ENCODE measurements at places on chromosomes 1 and 21. TPM values are rescaled to one million over a fixed set of nuclear protein-coding genes. Genes with fewer than 3 reads are reported as not detected.

GRCh38 chr21:30146558-30147282 is 19.9 kb downstream of the CLDN17 start:
- no peaks in the 10 kb centered on the region for H3K4me1 ChIP-seq
- no peak for DNase-seq
- no peaks in the 10 kb centered on the region for H3K27me3 ChIP-seq
- H3K27ac ChIP-seq = no peak overlapping the region
- no peak overlapping the region for H3K4me3 ChIP-seq
- H3K36me3 ChIP-seq = no peaks in the 10 kb centered on the region

DNA sequence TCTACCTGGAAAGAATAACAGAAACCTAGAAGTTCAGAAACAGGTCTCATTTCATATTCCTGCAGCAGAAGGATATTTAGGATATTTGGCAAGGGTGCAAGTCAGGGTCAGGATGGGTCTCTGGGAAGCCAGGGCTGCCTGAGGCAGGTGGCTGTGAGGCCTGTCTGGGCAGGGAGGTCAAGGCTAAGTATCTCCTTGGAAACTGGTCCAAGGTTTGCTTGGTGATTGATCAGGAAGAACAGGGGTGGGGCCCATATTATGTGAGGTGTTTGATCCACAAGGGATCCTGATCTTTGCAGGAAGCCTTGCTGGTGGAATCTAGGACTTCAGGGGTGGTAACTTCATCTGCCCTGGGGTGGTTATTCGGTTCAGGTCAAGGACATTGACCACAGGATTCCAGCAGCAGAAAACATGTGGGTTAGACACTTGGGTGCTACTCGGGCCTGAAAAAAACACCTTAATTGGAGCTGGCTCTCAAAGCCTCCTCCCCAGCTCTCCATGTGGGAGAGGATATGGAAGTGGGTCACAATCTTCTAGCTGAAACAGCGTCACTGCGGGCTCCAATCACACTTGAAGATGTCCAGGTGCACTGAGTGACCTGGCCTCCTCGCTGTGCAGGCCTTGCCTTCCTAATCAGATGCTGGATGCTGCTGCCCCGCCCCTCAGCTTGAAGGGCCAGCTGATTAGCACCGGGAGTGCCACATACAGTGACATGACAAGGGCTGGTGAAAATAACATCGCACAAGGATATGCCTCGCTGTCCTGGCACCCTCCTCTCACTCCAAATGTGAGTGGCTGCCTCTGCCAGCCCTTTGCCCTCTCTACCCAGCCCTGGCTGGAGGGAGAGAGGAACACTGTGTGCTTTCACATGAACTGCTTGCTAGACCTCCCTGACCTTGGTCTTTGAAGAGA is 8.7 kb downstream of the CTNNBIP1 start:
- peaks cover 27% of the 10 kb centered on the region for H3K4me1 ChIP-seq
- DNase-seq = no peak
- peak overlapping the region; percentile 66 for H3K27ac ChIP-seq
- no peak overlapping the region for H3K4me3 ChIP-seq
- H3K36me3 ChIP-seq = no peaks in the 10 kb centered on the region

DNA sequence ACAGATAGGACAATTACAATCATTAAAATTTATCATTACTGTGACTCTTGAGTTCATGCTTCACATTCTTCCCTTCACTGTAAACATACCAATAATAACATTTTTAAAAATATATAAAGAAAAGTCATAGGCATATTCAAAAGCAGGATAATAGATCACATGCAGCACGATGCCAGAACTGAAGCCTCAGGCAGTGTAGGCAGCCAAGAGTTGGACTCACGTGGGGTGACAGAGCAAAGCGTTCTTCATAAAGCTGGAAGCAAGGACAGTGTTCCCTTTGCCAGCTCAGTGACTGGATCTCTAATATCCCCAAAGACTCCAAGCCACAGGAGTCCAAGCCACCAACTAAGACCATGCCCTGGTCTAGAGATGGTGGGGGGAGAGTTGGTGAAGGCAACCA is 77.7 kb downstream of the ODF2L start:
- DNase-seq = no peak
- H3K27me3 ChIP-seq = no peaks in the 10 kb centered on the region
- no peak overlapping the region for H3K4me3 ChIP-seq
- H3K4me1 ChIP-seq = no peaks in the 10 kb centered on the region
- no peaks in the 10 kb centered on the region for H3K36me3 ChIP-seq

DNA sequence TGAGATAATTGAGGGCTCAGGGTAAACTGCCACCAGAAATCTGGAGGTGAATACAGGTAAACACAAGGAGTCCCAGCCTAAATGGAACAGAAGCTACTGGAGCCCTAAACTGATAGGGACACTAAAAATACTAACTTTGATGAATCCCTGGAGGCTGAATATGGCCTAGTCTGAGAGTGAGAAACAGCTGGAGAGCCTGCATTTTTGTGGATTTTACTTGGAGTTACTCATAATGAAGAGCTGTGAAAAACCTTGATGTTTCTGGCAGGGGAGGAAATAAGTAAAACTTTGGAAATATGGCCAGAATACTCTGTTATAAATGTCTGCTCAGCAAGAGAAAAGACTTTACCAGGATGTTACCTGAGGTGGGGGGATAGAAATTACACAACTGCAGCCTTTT is 164.4 kb downstream of the LIPI start:
- no peaks in the 10 kb centered on the region for H3K4me1 ChIP-seq
- no peak overlapping the region for H3K27ac ChIP-seq
- H3K27me3 ChIP-seq = no peaks in the 10 kb centered on the region

DNA sequence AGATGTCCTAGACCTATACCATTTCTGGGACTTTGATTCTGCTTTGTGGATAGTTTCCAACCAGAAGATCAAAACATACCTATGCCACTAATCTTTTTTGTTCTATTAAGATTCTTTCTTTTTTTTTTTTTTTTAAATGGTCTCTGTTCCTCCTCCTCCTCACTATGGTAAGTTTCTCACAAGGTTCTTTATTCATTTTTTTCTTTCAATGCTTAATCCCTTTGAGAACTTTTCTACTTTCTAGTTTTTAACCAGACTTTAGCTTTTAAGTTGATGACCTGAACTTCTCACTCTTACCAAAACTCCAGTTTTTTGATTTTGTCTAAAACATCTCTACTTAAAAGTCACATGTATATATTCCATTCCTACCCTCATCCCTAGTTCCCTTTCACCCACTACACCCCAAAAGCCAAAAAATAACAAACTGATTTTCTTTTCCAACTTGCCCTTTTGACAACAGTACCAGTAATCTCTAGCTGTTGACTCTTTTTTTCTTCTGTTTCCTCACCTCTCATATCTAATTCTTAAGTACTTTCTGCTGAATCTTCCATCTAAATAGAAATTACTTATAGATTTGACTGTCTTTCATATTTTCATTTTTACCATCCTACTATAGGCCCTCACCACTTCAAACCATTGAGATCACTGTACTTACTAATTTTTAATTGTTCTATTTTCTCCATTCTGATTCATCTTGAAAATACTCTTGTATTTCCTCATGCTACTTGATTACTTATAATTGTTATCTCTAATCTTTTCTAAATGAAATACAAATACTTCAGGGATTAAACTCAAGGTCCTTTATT is 6.1 kb downstream of the CEPT1 start:
- H3K36me3 ChIP-seq = peaks cover 28% of the 10 kb centered on the region
- DNase-seq = no peak
- H3K4me1 ChIP-seq = peaks cover 12% of the 10 kb centered on the region
- H3K27ac ChIP-seq = no peak overlapping the region
- H3K27me3 ChIP-seq = no peaks in the 10 kb centered on the region

- no peaks in the 10 kb centered on the region for H3K36me3 ChIP-seq
- no peak for DNase-seq
- no peak overlapping the region for H3K4me3 ChIP-seq
- H3K27ac ChIP-seq = no peak overlapping the region
Observed at GRCh38 chr1:41461790-41462679, 22.4 kb downstream of the EDN2 start.

KCNA3 gene
- 1.1 TPM for total RNA-seq

DNA sequence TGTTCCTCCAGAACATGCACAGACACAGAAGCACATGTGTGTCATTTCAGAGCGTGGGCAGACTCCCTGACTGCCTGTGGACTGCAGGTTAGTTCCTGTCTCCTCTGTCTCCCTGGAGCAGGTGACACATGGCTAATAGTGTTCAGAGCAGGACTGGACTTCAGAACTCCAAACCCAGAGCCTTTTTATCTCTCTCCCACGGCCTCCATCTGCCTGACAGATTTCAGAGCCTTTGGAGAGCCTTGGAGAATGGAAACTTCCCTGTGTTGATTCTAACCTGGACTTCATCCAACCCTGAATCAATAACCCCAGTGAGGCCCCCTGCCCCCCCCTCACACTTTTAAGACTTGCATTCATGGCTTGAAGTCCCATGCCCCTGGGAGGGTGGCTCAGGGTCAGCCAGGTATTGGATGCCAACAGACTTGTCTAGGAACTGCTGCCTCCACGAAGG is 44.4 kb downstream of the C1orf198 start:
- no peaks in the 10 kb centered on the region for H3K27me3 ChIP-seq
- H3K4me1 ChIP-seq = peaks cover 60% of the 10 kb centered on the region
- no peak overlapping the region for H3K27ac ChIP-seq
- H3K36me3 ChIP-seq = no peaks in the 10 kb centered on the region
- DNase-seq = peak; percentile 91
- no peak overlapping the region for H3K4me3 ChIP-seq

ASPM gene
- not detected for total RNA-seq

TDRD10 gene
- 2.3 TPM for total RNA-seq

C1orf115 gene
- 13.8 TPM for total RNA-seq

DNA sequence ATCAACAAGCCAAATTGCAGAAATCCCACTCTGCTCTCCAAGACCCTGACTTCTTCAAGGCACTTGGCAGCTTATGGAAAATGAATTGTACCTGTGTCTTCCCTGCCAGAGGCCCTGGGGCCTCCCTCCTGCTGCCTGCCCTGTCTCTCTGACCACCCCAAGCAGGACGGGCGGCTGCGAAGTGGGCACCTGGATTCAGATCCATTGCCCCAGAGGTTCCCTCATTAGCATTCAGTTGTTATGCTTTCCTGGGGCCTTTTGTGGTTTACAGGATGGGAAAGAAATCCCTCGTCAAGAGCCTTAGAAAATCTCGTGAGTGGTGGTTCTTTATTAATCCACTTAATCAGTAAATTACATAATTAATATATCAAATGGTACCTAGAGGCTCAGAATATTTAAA is 179.3 kb downstream of the TNR start:
- H3K27ac ChIP-seq = no peak overlapping the region
- no peaks in the 10 kb centered on the region for H3K36me3 ChIP-seq
- H3K4me1 ChIP-seq = peaks cover 14% of the 10 kb centered on the region
- no peak overlapping the region for H3K4me3 ChIP-seq
- DNase-seq = no peak

LYSMD1 gene
- total RNA-seq = 12.0 TPM

GRCh38 chr1:197062692-197063091 is 4.4 kb downstream of the F13B start:
- DNase-seq = no peak
- H3K4me3 ChIP-seq = no peak overlapping the region
- no peaks in the 10 kb centered on the region for H3K4me1 ChIP-seq
- no peaks in the 10 kb centered on the region for H3K36me3 ChIP-seq
- H3K27me3 ChIP-seq = no peaks in the 10 kb centered on the region

GRCh38 chr1:174812016-174812415 is 187.7 kb upstream of the CACYBP start:
- H3K4me3 ChIP-seq = no peak overlapping the region
- DNase-seq = no peak
- H3K27me3 ChIP-seq = no peaks in the 10 kb centered on the region
- H3K27ac ChIP-seq = no peak overlapping the region

GRCh38 chr1:17012775-17013490 is 1.2 kb upstream of the ATP13A2 start:
- H3K27ac ChIP-seq = no peak overlapping the region
- H3K27me3 ChIP-seq = no peaks in the 10 kb centered on the region
- DNase-seq = no peak

DNA sequence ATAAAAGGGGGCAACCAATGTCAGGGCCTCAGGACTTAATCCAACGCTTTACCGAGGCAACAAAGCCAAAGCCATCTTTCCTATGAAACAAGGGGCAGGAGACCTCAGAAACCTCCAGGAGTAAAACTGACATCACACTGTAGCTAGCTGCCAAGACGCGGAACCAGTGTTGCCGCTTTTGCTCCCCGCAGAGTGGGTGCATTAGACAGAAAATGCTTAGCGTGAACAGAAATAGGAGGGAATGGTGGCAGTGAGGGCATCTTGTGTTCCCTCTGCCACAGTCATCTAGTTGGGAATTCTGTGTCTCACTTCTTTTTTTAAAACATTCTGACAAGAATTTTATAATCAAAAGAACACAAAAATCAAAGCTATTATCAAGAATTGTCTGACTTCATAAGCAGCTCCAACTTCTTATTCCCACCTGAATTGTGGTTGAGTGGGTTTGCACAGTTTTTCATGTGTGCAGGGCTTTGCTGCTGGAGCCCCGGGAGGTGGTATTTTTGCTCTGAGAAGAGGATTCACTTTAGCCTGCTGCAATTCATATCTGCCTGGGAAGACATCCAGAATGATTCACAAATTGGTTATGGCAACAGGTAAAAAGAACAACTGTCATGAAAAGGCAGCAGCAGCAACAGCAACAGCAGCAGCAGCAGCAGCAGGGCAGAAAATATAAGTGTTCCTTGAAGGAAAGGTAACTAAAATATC is 82.2 kb upstream of the DIRAS3 start:
- DNase-seq = no peak
- no peaks in the 10 kb centered on the region for H3K27me3 ChIP-seq
- H3K36me3 ChIP-seq = peaks cover 78% of the 10 kb centered on the region
- peak overlapping the region; percentile 29 for H3K27ac ChIP-seq
- peaks cover 10% of the 10 kb centered on the region for H3K4me1 ChIP-seq

GRCh38 chr1:78267513-78268218 is 221.9 kb downstream of the GIPC2 start:
- no peaks in the 10 kb centered on the region for H3K4me1 ChIP-seq
- H3K36me3 ChIP-seq = no peaks in the 10 kb centered on the region
- no peak for DNase-seq
- no peaks in the 10 kb centered on the region for H3K27me3 ChIP-seq
- no peak overlapping the region for H3K27ac ChIP-seq
